ENCODE measurements at places on chromosomes 11 and 22.

DNA sequence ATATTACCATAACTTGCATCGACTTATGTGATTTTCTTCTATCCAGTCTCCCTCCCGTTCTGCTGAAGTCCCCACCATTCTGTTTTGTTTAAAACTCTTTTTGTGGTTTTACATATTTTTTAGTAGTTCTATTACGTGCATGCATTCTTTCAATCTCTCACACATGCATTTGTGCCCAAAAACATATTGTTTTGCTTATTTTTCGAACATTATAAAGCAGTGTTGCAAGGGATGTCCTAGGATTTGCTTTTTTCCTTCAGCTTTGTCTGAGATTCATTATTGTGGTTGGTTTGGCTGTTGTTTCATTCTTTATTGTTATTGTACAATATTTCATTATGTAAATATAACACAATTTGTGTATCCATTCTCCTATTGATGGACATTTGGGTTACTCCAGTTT lies 235.7 kb downstream of the DYNC2H1 start:
- no peak for DNase-seq

- DNase-seq: no peak
Observed at GRCh38 chr11:17552392-17553248, 5.6 kb downstream of the OTOG start.

DNA sequence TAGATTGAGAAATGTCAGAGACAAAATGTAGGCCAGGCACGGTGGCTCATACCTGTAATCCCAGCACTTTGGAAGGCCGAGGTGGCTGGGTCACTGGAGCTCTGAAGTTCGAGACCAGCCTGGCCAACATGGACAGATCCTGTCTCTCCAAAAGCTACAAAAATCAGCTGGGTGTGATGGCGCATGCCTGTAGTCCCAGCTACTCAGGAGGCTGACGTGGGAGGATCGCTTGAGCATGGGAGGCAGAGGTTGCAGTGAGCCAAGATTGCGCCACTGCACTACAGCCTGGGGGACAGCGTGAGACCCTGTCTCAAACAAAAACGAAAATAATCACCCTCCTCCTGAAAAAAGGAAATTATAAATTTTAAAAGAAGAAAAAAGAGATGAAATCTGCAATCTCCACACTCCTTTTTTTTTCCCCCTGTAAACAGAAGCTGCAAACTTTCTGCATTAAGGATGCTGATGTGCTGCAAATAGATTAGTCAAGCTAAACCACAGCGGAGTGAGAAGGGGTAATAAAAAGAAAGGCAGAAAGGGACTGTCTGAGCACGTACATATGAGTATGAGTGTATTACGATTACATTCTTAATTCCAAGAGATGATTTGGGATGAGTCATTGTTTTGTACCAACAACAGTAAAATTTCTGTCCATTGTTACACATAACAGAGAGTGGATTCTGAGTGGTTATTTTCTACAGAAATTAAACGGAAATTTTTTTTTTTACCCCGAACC lies 87.3 kb downstream of the SIK3 start:
- no peak for DNase-seq

- no peak for DNase-seq
Observed at GRCh38 chr11:34190192-34191139, 85.0 kb downstream of the NAT10 start.

GRCh38 chr11:62449451-62449851 lies 30.6 kb downstream of the SCGB1A1 start:
- no peak for DNase-seq
